ENCODE measurements at places on chromosomes 6 and 20.

DNA sequence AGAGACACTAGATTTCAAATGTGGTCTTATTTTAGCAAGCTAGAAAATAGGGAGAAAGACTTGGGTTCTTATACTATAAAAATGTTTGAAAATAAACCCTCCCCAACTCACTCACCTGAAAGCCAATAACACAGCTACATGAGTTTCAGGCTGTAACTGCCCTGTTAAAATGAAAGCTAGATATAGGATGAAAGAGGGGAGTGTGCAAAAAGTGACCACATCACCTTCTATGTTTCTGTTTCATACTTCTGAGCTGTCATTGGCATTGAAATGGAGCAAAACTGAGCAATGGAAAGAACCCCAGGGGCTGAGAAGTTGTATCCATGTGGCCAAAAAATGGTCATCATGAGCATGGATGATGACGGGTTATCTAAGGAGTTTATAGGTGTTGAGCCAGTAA, 148.1 kb upstream of the TENT5A start:
- DNase-seq = no peak

GRCh38 chr20:52614051-52614863, 357.9 kb upstream of the TSHZ2 start:
- no peak for DNase-seq

DNA sequence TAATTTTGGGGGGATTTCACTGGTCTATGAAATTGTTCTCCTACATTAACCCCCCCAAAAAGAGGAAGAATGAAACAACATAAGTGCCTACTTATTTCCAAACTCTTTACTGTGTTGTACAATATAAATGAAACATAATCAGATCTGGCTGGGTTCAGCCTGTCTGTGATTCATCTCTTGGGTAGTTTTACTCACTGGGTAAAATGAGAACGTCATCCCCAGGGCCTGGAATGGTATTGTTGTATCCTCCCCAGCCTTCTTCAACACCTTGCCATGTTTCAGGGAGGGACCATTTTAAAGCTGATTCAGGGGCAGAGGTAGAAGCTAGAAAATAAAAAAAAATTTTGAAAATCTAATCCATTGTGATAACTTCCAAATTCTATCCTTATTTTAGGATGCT, 256.7 kb downstream of the PKHD1 start:
- no peak for DNase-seq

GRCh38 chr6:24323632-24324337, 34.1 kb downstream of the DCDC2 start:
- DNase-seq = no peak

GRCh38 chr6:81981812-81982211, 229.3 kb upstream of the TENT5A start:
- DNase-seq = peak; percentile 71

GRCh38 chr6:35519313-35520015, 6.8 kb upstream of the TULP1 start:
- DNase-seq = no peak

DNA sequence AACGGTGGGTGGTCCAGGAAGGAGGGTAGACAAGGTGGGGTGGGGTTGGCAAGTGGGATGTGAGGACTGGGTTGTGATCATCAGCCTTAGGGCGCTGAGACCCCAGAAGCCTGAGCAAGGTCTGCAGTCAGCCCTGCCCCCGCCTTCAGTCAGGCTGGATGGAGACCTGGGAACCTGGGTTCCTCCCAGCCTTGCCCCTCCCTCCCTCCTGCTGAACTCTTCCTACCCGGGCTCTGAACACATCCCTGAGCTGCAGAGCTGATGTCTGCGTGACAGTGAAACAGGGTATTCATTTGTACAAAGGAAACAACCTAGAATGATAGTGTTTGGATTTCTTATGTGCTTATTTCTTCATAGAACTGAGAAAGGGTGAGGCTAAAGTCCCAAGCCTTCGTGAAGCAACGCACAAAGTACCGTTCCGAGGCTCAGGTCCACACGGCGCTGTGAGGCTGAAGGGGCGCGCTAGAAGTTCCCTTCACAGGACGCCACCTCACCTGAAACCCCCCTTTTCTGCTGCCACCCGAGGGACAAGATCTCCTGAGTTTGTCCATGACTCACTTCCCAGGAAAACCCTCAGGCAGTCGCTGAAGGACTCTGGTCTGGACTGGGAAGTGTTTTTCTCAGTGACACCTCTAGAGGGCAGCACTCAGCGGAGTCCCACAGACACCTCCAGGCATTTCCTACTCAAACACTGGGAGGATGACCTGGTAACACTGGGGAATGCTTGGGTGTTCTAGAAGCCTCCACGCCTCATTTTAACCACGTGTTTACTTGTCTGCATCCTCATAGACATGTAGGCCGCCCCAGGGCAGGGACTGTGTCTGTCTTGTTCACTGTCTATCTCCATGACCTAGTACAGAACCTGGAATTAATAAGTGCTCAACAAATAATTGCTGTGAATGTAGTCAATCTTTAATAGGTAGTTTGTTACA, 1.2 kb downstream of the GSTA5 start:
- peak; percentile 55 for DNase-seq

DNA sequence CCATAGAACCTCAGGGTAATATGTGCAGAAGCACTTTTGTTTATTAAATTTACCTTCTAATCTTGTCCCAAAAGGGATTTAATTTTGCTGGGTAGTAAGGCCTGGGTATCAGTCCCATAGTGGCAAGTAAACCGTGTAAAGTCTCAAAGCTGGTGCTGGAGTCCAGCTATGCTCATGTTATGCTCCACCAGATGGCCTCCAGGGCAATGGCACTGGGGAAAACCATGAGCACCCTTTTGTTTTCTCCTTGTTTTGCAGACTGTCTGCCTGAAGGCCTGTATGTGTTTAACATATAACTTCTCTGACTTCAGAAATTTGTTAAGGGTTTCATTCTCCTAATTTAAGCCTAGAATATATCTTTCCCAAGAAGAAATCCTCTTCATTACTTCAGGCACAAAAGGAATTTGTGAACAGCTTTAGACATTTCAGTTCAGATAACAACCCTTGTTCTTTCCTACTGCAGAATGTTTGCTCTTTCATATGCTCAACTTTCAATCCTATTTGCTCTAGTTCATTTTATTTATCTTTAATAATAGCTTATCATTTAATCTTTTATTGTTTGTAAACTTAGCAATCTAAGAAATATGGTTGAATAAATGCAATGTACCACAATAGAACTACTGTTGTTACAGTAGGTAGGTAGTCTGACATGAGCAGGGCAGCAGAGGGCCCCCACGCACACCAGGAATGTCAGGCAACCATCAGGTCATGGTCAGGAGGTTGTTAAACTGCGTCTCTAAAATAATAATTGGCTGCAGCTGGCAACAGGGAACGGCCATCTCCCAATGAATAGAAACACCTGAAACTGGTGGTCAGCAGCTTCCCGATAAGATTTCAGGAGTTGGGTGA, 162.8 kb downstream of the TENT5A start:
- no peak for DNase-seq

DNA sequence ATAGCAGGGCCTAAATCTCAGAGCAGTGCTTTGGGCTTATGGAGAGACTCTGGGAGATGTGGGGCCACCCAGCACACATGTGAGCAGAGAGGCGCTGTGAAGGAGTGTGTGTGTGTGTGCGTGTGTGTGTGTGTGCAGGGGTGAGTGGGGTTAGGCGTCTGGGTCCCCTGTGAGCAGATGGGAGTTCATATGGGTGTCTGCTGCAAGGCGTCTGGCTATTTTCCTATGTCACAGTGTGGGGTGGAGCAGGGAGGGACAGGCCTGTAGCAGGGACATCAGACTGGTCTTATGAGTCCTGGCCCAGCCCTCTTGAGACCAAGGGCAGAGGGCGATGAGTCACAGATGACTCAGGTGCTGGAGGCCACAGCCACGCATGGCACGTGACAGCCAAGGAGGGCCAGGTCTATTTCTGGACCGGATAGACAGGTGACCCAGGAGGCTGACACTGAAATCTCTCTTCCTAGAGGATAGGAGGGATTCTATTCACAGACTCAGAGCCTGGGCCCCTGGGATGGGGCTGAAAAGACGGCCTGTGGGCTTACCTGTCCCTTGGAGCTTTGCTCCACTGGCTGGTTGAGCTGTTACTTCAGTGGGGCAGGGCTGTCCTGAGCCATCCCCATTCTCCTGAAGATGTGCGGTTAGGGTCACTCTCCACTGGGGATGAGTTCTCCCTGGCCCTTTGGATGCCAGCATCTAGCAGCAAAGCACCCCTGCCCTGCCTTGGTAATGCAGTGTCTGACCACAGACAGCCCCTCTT, 28.9 kb downstream of the VEGFA start:
- peak; percentile 84 for DNase-seq

DNA sequence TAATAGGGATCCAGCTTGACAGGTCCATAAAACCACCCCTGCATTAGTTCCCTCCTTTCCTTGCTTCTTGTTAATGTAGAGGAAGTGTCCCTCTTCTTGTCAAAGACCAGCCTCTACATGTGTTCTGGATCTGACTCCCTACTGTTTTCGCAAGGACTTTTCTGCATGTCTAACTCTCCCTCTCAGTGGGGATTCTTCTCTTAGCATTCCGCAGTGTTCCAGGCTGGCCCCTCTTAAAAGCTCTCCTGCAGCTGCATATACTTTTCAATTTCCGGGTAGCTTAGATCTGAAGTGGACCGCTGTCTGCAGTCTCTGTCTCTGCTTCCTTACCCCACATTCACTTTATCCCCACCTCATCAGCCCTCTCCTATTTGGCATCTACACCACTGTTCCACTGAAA, 96.1 kb upstream of the MAN1A1 start:
- no peak for DNase-seq

- no peak for DNase-seq
Observed at GRCh38 chr6:109104512-109104911, 9.2 kb downstream of the CEP57L1 start.

GRCh38 chr6:36967757-36968156, 13.2 kb downstream of the PI16 start:
- DNase-seq = no peak

DNA sequence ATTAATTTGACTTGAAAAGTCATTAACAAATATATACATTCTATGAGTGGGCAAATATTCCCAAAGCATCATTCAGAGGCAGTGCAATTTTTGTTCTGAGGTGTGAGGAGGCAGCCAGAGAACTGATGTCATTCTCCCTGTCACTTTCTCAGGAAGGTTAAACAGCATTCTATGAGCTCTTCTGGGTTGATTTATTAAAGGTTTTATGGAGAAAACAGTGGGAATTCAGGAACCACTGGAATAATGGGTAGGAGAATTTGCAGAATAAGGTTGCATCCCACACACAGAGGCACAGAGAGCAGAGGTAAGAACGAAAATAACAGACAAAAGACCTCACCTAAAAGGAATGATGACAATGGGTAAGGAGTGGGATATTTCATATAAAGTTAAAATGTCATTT, 860.6 kb downstream of the TFAP2A start:
- DNase-seq = no peak

GRCh38 chr6:4858194-4859015, 82.2 kb downstream of the CDYL start:
- DNase-seq = no peak

- no peak for DNase-seq
Observed at GRCh38 chr6:80508885-80509630, 402.6 kb downstream of the BCKDHB start.

- DNase-seq = no peak
Observed at GRCh38 chr20:13260650-13261279, 39.7 kb downstream of the ISM1 start.

DNA sequence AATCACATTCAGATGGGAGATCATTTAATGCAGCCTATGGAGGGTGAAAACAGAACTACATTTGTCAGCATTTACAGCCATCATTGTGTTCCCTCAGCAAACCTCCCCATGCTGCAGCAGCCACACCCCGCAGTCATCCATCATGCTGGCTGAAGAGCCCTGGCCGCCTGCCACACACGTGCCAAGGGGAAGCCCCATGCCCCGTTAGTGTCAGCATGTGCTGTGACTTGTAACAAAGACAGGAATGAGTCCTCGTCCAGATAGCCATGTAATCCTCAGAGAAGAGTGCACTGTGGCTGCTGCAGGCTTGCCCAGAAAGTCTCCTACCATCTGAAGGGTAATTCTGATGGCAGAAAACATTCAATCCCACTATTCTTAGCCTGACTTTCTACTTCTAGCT, 1097.8 kb downstream of the KIF16B start:
- peak; percentile 50 for DNase-seq

GRCh38 chr6:14310960-14311359, 193.4 kb downstream of the CD83 start:
- no peak for DNase-seq

- peak; percentile 41 for DNase-seq
Observed at GRCh38 chr6:156720691-156721685, 56.2 kb upstream of the ARID1B start.

DNA sequence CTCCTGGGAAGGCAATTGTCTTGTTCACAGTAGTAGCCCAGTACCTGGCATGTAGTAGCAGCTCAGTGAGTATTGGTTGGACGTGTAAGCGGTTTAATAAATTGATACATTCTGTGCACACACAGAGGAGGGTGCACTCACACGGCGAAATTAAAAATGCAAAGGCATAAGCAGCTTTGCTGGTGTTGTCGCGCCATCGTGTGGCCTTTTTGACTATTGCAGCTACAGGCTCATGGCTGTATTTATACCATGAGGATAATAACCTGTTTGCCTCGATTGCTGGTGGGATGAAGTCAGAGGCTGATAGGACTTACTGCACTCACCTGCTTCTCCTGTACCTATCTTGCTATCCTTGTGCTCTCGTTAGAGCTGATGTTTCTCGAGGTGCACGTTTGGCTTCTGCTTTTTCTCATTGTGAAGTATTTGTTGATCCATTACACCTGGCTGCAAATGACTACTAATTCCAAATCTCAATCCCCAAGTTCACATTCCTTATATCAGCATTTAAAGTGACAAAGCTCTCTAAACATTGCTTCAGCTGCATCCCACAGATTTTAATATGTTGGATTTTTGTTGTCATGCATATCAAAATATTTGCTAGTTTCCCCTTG, 61.5 kb downstream of the TBXT start:
- DNase-seq = peak; percentile 52

DNA sequence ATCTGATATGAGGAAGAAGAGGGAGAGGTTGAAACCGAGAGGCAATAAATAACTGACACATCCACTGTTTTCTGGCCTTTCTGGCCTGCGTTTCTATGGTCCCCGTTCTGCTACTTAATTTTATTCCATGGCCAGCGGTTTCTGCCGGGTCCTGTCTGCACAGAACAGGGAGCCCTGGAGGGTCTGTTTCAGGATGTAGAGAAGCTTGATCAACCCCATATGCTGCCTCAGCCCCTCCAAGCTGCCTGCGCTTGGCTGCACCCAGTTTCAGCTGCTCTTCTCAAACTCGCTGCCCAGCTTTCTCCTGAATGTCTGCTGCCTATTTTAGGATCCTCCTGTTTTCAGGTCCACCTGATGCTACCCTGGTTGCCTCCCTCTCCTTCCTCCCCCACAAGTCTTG, 18.5 kb upstream of the PACSIN1 start:
- no peak for DNase-seq

GRCh38 chr6:53573299-53573698, 28.4 kb upstream of the GCLC start:
- DNase-seq = no peak

- DNase-seq = no peak
Observed at GRCh38 chr6:34486106-34486740, 20.3 kb downstream of the PACSIN1 start.

- no peak for DNase-seq
Observed at GRCh38 chr6:8905757-8906156, 470.4 kb upstream of the SLC35B3 start.

GRCh38 chr6:108030211-108030610, 44.3 kb downstream of the OSTM1 start:
- DNase-seq = no peak

GRCh38 chr6:81750200-81750599, 2.3 kb downstream of the TENT5A start:
- DNase-seq = no peak
